ENCODE measurements at places on chromosomes 7 and 10.
A peak's percentile ranks its signal among the peaks of the same experiment; 100 is the strongest.

DNA sequence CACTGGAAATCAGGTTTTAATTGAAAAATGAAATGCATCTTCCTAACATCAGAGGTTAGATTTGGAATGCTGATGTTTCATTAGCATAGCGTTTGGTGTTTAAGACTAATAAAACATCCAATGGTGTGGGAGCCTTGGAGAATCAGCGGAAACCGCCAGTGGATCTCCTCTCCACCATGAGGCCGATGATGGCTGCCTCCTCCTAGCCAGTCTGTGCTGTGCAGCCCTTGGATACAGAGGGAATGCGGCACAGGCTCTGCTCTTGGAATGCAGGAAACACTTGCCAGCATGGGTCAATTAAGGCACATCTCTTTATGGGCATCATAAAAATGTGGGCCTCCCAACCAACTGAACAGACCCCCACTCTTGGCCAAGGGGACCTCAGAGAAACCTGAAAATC, 259.9 kb downstream of the GLRX3 start:
- no peak for DNase-seq

DNA sequence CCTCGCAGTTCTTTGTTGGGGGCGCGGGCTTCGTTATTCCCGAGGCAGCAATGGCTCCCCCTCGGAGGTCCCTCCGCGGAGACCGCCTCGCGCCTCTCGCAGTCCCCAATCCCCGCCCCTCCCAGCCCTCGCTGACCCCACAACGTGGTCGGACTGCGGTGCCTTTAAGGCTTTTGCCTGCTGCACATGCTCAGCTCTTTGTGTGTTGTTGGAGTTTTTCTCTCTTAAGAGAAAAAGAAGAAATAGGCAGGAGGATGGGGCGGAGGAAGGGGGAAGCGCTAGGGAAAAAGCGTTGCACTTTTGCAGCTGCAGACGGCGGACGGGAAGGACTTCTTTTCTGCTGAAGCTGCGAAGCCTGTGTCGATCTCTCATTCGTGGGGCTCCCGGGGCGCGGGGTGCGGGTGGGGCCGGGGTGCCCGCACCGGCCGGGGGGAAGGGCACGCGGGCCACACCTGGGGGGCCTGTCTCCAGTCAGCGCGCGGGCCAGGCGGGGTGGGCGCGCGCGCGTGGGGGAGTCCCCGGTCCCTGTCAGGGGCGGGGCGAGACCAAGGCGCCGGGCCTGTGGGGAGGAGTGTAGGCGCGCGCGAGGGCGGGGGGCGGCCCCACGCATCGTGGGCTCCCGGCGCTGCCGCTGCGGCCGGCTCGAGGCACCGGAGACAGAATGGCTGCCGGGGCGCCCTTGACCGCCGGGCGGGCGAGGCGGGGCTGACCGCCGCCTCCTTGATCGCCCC, 445 bp upstream of the ATRNL1 start:
- DNase-seq, result peak; percentile 31

DNA sequence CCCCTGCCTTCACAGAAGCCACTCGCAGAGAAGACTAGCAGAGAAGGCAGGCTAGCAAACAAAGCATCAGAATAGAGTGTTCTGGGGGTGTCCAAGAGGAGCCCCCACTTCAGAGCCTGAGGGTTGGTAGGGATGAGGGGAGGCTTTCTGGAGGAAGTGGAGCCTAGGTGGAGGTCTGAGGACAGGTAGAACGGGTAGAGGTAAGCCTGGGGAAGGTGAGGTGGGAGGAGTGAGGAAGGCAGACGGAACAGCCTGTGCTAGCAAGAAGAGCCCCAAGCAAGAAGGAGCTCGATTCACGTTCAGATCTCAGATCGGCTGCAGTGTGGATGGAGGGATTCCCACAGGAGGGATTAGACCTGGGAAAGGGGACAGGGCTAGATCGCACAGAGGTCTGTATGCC, 66.0 kb upstream of the DUSP5 start:
- no peak for DNase-seq

- DNase-seq, result no peak
Measured at GRCh38 chr10:85008488-85009184, 680.2 kb downstream of the CCSER2 start.

DNA sequence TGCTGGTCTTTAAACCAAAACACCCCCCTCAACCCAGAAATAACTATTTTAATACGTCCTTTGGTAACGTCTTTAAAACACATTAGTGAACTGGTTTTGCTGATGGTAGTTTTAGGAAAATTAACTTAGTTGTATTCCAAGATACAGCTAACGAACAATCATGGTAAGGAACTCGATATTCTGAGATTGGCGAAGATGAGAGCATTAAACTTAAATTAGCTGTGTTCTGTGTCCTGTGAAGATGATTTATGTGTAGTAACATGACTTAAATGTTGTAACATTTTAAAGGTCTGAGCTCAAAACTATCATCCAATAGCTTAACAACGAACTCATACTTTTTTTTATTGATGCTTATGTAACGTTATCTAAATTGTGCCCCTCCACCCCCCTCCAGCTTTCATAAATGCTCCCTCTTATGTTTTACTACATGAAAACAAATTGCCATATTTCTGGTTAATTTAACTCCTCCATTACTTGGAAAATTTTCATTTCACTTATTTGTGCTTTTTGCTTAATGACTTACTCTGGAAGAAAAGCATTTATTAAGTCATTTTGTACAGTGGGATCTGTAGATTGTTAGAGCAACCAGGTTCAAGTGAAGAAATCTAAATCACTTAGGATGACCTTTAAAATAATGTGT, 1.7 kb downstream of the SDK1 start:
- DNase-seq, result no peak

DNA sequence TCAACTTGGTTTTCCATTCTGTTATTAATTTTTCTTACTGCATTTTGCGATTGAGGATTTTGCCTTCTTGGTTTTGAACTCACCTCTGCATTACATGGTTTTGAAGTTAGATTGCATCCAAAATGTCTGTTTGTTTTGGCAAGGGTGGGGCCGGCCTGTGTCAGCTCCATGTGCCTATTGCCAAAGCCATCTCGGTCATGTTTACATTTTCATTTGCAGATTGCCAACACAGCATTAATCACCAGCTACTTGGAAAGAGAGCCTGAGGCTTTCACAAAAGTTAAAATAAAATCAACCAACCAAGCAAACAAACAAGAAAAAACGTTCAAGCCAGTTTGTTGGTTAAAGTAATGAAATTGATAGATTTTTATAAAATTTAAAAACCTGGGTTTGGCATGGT, 695.8 kb downstream of the TYW1 start:
- DNase-seq, result no peak

DNA sequence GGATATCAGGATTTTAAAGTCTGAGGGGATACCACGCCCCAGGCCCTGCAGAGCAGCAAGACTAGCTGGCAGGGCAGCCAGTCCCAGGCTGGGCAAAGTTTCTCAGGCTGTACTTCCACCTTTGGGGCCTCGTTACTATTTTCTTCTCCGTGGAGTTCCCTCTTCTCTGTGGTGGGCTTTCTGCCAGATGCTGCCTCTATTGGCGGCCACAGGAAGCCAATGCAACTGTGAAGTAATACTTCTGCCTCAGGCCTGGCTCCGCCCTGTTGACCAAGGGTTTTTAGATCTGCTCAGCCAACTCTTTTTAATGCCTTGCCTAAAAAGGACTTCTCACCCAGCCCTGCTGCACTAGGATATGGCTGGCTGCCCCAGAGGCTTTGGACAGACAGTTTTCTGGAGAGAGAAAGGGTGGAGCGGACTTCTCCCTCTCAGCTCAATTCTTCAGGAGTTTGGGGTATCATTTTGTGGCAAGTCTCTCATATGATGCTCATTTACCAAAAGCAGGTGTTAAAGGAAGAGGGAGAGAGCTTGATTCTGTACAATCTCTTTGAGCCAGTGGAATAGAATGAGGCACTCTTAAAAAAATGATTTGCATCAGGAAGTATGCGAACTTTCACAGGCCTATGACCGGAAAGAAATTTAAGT, 67.4 kb downstream of the HHEX start:
- DNase-seq, result peak; percentile 62

GRCh38 chr7:91771921-91772815, 108.3 kb downstream of the MTERF1 start:
- DNase-seq, result no peak

GRCh38 chr7:5429253-5429856, 5.7 kb upstream of the TNRC18 start:
- DNase-seq, result peak; percentile 63

- DNase-seq, result no peak
Measured at GRCh38 chr7:137402536-137403352, 59.2 kb upstream of the PTN start.

DNA sequence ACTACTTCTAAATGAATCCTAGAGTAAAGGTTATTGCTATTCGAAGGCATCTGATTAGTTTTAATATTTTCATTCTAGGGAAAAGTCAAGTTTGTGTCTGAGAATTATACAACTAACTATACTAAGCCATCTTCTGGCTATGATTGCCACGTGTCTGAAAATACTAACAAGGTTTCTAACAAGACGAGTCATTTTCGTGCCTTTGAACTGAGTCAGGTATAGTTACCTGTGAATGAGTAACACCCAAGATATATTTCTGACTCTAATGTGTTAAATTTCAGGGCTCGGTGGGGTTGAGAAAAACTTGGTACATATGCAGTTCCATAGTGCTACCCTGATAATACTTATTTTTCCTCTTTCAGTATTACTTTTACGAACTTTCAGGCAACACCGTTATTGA, 35.5 kb downstream of the TASOR2 start:
- DNase-seq, result no peak

GRCh38 chr10:93997546-93997945, 3.8 kb downstream of the PLCE1 start:
- no peak for DNase-seq

DNA sequence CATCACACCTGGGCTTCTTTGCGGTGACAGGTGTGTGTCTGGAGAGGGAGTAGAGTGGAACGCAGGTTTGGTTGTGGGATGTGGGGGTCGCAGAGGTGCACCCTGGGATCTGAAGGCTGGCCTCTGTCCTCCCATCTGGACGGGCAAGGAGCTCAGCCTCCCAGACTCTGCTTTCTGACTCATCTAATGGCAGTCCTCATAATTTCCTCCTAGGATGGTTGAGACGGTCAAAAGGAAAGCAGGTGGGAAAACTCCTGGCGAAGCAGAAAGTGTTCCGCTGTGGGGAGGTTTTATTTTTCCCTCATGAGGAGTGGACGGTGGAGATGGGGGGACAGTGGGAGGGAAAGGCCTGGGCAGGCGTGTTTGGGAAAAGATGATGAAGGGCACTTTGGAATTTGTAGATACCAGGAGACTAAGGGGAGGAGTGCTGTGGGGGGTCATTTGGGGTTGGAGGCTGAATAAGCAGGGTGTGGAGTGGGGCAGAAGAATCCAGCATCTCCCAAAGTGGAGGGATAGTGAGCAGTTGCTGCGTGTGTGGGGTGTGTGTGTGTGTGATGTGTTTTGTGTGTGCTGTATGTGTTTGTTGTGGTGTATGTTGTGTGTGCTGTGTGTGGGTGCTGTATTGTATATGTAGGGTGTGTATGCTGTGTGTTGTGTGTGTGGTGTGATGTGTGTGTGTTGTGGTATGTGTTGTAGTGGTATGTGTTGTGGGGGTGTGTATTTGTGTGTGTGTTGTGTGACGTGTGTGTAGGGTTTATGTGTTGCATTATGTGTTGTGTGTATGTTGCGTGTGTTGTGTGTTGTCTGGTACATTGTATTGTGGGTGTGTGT, 97.2 kb upstream of the PODXL start:
- no peak for DNase-seq

GRCh38 chr10:78332012-78332411, 298.3 kb downstream of the RPS24 start:
- no peak for DNase-seq

DNA sequence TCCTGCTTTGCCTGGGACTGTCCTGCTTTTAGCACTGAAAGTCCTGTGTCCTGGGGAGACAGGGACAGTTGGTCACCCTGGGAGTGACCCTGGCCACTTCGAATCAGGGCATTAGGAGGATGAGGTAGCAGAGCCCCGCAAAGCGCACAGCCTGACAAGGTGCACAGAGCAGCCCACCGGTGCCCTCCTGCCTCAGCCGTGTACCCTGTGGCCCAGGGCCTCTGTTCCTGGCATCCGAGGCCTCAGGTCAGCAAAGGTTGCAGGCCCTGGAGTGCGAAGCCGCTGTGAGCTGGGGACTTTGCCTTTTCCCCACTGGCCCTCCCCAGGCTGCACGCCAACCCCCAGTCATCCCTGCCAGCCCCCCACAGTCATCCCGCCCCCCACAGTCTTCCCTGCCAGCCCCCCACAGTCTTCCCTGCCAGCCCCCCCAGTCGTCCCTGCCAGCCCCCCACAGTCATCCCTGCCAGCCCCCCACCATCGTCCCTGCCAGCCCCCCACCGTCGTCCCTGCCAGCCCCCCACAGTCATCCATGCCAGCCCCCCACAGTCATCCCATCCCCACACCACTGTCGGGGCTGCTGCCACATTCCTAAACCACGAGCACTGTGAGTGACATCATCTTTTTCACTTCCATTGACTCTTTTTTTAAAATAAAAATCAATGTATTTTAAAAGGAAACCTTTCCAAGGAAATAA, 91.8 kb downstream of the RGS10 start:
- no peak for DNase-seq

DNA sequence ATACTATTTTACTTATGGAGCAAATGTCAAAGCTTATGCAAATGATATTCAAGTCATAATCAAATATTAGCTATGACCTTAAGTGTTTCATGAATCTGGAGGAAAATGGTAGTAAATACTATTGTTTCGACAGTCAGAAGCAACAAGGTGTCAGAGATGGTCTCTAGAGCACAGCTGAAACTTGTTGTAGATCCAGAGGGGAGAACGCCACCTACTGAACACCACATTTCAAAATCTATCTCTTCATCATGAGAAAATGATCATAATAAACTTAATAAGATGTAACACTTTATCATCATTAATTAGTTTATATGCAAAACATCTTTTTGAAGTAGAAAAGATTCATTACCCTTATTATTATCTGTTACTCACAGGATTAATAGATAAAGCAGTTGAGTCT, 418.7 kb downstream of the GATA3 start:
- DNase-seq, result no peak

- no peak for DNase-seq
Measured at GRCh38 chr10:71210542-71210871, 1.9 kb upstream of the UNC5B start.

GRCh38 chr7:148084138-148084537, 506.4 kb upstream of the C7orf33 start:
- peak; percentile 72 for DNase-seq

GRCh38 chr10:124119216-124119615, 25.8 kb upstream of the CHST15 start:
- DNase-seq, result no peak

DNA sequence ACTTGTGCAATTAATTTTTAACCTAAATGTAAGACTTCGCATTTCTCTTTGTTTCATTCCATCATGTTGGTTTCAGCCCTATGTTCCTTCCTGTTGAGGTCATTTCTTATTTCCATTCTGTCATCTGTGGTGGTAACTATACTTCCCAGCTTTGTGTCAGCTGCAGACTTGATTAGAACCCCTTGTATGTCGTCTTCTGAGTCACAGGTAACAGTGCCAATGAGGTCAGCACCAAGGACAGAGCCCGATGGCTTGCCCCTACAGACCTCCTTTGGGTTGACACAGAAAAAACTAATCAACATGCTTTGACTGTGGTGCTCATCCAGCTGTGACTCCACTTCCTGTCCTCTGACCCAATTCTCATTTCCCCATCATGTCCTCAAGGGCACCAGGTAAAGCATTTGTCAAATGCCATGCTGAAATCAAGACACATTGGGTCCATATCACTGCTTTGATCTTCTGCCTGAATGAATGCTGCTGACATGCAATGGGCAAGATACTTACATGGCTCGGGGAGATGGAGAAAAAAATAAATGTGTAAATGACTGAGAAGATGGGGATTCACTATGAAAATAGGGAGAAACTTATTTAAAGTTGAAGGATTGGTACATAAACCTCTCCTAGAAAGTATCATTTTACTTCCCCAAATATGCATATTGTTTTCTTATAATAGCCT, 25.6 kb upstream of the CRTAC1 start:
- no peak for DNase-seq
